ENCODE measurements at places on chromosomes 11 and 22.

DNA sequence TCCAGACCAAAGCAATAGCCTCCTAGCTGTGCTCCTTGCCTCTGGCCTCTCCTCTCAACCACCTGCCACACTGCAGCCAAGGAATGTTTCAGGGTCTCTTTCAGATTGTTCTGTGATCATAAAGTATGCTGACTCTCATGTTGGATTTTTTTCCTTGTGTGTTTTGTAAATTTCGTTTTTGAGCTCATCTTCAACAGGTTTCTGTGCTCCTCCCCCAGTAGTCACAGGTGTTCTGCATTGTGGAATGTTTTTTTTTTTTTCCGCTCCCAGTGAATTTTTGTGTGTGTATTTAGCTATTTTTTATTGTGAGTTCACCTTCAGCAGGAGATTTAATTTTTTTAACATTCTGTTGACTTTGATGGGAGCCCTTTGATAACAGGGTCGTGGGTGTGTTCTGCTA, 153.7 kb downstream of the MYO18B start:
- no peak for DNase-seq

- no peak for DNase-seq
These were observed 42.1 kb upstream of the CRTAM start for GRCh38 chr11:122796128-122796717.

DNA sequence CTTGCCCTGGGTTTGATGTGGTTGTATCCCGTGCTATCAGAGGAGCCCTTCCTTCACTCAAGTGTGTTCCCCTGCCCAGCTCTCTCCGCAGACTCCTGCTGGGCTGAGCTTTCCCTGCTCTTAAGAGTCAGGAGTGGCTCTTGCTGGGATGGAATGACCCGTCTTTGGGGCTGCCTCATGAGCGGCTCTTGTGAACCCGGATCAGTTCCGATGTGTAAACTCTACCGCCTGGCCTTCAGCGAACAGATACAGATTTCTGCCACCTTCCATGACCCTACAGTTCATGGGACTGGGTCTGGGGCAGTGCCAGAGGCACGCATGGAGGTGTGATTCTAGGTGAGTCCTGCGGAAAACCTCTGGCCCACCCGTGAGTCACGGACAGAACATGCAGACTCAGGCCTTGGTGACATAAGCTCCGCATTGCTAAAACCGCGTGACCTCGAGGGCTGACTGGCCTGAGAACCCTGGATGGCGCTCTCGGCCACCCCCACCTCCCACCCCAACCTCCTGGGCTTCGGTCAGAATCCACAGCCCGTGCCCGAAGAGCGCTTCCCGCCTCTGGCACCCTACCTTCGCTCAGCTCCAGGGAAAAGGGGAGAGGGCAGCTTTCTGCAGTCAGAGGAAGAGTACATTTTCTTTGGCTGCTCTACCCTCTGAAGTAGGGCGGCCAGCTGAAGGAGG, 1.3 kb upstream of the ZBTB16 start:
- peak; percentile 33 for DNase-seq

- DNase-seq, result peak; percentile 14
These were observed 31.2 kb downstream of the RAB6A start for GRCh38 chr11:73729594-73730206.

DNA sequence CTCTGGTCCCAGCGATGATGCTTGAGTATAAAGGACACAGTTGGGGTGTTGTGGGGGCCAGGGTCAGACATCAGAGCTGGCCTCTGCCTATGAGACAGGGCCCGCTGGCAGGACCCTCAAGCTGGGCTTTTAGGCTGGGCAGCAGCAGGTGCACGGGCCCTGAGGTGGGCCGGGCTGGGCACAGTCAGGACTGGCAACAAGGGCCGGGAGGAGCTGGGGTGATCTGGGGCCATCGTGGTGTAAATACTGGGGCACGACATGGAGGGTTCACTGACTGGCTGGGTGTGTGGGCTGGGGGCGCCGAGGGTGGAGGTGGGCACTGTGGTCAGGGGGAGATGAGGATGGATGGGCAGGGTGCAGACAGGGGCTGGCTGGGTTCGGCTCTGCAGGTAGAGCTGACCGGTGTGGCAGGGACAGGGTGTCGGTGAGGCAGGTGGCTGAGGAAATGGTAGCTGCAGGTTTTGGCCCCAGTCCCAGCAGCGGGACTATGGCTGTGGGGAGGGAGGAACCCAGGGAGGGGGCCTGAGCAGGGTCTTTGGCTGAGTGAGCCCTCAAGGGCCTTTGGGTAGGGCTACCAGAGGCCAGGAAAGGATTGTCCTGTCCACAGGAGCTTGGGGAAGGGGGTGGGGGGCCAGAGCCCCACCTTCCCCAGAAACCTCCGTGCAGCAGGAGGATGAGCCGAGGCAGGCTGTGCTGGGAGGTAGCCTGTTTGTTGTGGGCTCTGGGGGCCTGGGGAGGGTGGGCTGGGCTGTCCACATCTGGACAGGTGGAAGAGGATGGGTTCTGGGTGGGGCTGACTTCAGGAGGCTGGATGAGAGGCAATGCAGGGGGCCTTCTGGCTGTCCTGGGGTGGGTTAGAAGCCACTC, 81.4 kb downstream of the KCNQ1 start:
- DNase-seq, result no peak

DNA sequence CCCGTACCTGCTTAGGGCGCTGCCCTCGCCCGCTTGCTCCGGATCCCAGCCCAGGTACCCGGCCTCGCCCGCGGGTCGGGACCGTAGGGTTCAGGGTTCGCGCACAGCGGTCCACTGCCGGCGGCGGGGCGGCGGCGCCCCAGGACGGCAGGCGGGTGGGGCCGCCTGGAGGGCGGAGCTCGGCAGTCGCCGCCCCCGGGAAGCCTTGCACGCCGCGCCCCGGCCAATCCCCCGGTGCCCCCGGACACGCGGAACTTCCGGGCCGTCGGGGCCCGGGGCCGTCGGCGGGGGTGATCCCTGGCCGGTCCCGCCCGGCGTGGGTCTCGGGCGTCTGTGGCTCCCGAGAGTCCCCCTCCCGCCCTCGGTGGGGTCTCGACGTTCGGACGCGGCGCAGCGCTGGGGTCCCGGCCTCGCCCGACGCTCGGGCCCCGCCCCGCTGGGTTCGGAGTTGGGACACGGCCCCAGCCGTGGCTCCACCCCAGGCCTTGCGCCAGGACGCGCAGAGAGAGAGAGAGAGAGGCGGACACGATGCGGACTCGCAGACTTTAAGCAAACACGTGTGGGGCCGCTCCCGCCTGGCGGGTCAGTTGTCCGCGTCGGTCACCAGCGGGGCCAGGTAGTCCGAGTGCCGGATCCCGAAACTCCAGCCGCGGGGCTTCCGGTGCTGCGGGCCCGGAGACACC, at the start of gene TYMP:
Gene TYMP (minus strand): TSS at position 116 of the 683 bp plus-strand sequence. CDS start 303 bp downstream, outside the sequence.
- DNase-seq, result peak; percentile 62

GRCh38 chr11:3720997-3721396, 49.8 kb upstream of the CHRNA10 start:
- DNase-seq, result no peak

DNA sequence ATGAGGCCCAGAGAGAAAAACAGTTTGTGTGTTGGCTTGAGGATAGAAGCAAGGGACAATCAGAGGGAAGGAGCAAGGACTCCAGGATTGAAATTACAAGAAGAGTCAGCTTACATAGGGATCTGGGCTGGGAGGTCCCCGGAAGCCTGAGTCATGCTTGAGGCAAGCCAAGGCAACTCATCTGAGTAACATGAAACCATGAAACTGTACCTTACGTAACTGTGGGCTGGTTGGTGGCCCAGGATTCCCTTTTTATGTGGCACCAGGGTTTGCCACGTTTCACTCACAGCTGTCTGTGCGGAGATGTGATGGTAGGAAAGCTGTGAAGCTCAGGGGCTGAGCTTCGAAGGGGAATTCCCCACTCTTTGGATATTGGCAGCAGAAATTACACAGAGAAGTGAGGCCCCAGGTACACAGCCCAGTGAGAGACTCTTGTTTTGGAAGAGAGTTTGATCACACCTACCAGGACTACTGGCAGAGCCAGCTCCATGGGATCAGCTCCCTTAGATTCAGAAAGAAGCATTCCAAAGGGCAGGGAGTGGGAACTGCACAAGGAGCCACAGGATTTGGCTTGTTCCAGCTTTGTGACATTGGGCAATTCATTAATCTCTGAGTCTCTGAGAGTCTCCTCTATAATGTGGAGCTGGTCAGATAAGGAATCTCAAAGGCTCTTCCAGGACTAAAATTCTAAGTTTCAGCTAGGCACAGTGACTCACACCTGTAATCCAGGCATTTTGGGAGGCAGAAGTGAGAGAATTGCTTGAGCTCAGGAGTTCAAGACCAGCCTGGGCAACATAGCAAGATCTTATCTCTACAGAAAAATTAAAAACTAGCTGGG, 7.8 kb downstream of the SLC5A1 start:
- no peak for DNase-seq

- no peak for DNase-seq
These were observed 3.1 kb upstream of the ZBTB16 start for GRCh38 chr11:114056409-114056808.

DNA sequence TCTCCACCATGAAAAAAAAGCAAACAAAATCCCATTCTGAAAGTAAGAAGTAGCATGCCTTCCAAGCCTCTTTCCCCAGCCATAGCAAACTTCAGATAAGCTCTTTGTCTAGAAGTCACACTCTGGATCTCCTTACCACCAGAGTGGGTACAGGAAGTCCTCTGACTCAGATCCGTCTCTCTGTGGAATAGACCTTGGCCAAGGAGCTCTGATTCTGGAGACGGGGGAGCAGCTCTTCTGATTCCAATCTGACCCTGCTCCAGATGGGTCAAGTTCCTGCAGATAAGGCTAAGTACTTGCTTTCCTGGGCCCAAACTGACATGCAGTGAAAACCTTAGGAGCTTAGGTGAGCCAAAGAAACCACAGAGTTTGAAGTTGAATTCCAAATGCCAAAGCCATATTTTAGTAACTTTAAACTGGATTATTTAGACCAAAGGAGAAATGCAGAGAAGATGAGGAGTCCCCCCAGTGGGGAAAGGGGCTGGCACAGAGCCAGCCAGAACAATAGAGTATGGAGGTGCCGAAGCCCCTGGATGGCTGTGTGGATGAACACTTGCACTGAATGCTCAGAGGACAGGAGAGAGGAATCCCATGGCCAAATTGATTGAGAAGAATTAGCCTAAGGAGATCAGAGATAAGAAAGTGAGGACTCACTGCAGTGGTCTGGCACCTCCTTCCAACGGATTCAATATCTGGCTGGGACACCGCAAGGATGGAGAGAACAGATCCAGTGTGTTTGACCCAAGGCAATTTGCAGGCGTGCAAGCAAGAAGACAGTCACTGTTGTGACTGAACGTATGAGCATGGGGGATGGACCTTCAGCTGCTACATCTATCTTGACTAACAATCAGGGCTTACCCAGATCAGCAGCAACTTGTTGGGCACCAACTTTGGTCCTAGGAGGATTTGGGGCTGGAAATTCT, 54.9 kb downstream of the ENDOD1 start:
- no peak for DNase-seq

GRCh38 chr11:85685125-85685819, 723 bp downstream of the CCDC89 start:
- peak; percentile 66 for DNase-seq

DNA sequence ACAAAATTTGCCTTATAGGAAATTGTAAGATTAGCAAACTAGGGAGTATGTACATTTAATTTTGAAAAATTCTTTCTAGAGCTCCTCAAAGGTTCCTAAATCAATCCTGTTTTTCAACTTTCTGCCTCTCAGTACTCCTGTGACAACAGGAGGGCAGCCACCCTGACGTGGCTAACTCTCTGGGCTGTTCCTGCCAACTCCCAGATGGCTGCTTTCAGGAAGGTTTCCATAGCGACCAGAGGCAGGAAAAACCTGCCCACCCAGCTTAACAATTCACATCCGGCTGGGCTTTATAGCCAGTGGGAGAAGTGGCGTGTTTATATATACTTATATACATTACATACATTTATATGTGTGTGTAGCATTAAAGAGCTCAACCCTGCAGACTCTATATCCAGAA, 26.5 kb downstream of the SGSM3 start:
- DNase-seq, result peak; percentile 72

DNA sequence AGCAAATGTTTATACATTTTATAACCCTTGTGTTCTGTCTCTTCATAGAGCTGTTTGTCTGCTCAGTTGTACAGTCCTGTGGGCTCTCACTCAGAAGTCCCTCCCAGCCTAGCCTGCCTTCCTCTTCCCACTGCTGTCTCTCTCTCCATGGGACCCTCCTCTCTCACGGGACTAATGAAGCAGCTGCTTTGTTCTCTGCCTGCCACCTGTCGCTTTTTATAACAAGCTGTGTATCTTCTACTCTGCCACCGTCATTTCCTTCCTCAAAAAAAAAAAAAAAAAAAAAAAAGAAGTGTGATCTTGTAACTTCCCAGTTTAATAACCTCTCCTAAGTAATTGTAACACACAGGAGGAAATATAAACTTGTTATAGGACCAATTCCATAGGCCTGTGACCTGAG, 92.2 kb upstream of the ALKBH3 start:
- DNase-seq, result peak; percentile 86

DNA sequence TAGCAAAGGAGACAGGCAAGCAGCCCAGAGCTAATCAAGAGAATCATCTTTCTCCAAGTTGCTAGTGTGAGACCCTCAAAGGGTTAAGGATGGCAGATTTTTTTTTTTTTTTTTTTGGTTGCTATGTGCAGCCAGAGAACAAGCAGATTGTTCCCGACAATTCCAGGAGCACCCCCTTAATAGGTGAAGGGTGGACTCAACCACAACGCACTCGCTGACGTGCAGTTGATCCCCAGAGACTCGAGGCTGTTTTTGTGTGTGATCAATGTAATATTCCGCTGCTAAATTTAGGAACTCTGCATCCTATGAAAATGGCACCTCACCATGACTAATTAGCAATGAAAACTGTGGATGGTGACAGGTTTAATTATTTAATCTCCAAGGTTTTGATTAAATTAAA, 789.0 kb downstream of the KCNA4 start:
- DNase-seq, result peak; percentile 11

DNA sequence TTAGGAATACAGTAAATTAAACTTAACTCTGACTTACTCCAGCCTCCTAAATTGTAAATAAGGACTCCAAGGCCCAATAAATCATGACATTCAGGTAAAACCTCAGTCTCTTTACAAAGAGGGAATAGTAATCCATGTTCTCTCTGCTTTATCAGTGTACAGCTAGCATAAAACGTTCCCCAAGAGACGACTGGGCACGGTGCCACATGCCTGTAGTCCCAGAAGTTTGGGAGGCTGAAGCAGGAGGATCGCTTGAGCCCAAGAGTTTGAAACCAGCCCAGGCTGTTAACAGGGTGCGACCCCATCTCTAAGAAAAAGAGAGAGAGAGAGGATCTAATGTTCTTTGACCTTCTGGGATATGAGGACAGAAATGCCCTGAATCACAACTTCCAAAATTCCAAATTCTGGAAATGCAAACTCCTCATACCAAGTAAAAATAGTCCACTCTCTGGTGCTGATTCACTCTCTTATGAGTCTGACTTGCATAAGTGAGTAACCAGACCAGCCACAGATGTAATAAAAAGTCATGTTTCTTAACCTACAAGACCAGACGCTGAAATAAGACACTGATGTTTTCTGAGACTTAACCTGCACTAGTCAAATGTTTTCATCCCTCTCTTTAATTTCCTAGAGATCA, 25.5 kb downstream of the NNMT start:
- DNase-seq, result no peak

All from eye (tissue), 1 donor.